NCI-H460 (cell line): ENCODE measurements at places on chromosomes 5 and 9.

DNA sequence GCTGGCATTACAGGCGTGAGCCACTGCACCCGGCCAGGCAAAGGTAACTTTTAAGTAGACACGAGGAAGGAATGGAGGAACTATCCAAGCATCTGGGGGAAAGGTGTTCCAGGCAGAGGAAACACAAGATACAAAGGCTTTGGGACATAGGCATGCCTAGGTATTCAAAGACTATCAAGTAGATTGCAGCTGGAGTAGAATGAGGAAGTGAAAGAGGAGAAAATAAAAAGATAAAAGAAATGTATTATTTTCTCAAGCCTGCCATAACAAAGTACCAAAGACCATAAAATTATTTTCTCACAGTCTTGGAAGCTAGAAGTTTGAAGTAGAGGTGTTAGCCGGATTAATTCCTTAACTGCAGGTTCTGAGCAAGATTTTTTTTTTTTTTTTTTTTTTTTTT, 39.9 kb upstream of the GRIN3A start:
- no peak for DNase-seq

- no peak for DNase-seq
These were observed 330.5 kb upstream of the ZNF462 start for GRCh38 chr9:106532306-106533015.

GRCh38 chr9:33466565-33467495, 6.9 kb downstream of the NOL6 start:
- DNase-seq: peak; percentile 30

DNA sequence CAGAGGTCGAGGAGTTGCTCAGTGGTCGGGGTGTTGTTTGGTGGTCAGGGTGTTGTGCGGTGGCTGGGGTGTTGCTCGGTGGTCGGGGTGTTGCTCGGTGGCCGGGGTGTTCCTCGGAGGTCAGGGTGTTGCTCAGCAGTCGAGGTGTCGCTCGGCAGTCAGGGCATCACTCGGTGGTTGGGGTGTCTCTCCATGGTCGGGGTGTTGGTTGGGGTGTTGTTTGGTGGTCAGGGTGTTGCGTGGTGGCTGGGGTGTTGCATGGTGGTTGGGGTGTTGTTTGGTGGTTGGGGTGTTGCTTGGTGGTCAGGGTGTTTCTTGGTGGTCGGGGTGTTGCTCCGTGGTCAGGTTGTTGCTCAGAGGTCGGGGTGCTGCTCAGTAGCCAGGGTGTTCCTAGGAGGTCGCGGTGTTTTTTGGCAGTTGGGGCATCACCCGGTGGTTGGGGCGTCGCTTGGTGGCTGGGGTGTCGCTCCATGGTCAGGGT, 11.0 kb upstream of the GPSM1 start:
- no peak for DNase-seq

- no peak for DNase-seq
These were observed 1.6 kb upstream of the UBAC1 start for GRCh38 chr9:135962696-135963307.

DNA sequence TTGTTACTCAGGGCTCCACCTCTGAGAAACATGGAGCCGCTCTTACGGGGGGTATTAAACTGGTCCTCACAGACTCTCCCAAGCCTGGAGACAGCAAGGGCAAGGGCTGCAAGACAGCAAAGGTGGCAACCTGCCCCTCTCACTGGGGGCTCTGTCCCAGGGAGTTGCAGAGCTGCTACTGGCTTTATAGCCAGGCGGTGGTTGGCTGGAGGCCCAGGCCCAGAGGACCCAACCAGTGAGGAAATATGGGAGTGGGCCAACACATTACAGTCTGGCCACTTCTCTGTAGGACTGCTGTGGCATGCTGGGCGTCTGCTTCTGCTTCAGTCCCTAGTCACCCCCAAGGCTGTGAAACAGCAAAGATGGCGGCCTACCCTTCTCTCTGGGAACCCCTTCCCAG, 597.2 kb downstream of the LRRC70 start:
- no peak for DNase-seq

DNA sequence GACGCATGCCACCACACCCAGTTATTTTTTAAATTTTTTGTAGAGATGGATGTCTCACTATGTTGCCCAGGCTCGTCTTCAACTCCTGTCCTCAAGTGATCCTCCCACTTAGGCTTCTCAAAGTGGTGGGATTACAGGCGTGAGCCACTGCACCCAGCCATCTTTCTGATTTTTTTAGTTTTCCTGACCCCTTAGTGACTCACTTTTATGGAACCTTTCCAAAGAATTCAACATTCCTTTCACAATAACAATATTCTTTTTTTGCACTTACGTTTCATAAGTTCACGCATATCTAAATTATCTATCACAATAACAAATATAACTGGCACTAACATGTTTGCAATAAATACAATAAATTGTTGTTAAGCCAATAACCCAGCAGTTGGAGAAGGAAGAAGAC, 8.5 kb downstream of the ELOVL7 start:
- no peak for DNase-seq

DNA sequence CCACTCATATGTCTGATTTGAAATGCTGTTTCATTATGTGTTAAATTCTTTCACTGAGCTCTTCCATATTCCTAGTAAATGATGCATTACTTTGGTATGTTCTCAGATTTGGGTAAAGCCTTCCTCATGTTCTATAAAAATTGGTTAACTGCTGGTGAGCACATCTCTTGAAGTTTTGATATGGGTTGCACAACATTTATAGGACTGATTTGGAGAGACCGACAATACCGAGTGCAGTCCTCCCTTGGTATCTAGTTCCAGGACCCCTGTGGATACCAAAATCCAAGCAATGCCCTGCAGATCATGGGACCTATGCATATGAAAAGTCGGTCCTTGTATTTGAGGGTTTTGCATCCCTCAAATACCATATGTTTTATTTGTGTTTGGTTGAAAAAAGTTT, 37.8 kb downstream of the WDR36 start:
- no peak for DNase-seq

DNA sequence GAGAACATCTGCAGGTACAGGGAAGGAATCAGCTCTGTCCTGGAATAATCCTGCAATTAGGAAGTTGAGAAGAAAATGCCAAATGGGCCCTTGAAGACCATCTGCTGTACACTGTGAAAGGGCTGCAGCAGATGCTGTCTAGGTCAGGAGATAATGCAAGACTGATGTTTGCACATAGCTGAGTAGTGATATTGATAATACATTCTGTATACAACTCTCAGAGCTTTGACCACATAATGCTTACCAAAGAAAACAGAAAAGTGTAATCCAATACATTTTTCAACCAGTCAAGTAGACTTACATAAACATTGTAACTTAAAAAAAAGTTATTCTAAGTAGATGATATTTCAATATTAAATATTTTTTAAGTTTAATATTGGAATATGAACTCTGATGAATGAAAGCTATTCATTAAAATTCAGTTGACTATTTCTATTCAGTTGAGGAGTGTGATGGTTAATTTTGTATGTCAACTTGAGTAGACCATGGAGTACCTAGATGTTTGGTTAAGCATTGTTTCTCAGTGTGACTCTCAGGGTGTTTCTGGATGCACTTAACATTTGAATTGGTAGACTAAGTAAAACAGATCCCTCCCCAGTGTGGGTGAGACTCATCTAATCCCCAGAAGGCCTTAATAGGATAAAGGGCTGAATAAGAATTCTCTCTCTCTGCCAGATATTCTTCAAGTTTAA, 380.1 kb upstream of the PRR16 start:
- DNase-seq: no peak

GRCh38 chr5:134825212-134825611, 20.6 kb upstream of the C5orf24 start:
- DNase-seq: no peak

DNA sequence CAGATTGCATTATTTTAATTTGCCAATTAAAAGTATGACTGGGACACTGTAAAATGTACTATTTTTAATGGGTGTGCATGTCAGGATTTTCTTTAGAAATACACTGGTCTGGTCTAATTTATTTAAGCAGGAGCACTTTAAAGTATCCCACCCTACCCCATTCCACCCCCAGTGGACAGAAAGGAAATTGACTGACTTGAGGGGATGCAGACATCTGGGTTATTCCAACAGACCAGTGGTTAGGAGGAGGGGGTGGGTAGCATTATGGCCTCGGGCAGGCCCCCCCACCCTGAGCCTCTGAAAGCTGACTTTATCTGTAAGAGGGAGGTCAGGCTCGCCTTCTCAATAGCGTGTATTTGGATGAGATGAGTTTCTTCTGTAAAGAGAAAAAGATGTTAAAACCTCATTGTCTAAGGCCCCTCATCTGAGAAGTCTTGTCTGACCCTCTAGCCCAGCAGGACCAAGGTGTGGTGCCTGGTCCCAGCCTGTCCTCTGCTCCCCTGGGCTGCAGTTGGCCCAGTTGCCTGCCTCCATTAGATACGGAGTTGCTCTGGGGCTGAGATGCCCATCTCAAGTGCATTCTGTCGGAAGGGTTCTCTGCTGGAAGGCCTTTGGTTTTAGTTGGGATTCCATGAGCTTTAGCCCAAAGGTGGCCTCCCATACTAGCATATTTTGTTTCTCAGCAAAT, 4.4 kb downstream of the HNRNPAB start:
- DNase-seq: no peak

DNA sequence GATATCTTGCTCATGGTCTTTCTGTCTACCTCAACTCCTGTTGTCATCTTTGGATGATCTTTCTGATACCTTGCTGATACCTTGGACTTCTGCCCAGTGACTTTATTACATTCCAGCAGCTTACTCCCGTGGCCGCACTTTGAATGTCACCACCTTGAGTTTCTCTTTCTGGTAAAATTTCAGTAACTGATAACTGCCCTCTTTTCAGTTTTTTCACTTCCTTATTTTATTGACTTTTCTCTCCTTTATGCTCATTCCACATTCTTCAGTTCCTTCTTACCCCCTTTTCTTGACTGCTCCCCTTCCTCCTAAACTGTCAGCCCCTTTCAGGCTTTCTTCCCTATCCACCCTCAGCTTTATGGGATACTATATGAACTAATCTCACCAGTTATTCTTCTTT, 7.0 kb upstream of the FBXO4 start:
- no peak for DNase-seq

- no peak for DNase-seq
These were observed 529 bp downstream of the UBAC1 start for GRCh38 chr9:135960411-135961276.

DNA sequence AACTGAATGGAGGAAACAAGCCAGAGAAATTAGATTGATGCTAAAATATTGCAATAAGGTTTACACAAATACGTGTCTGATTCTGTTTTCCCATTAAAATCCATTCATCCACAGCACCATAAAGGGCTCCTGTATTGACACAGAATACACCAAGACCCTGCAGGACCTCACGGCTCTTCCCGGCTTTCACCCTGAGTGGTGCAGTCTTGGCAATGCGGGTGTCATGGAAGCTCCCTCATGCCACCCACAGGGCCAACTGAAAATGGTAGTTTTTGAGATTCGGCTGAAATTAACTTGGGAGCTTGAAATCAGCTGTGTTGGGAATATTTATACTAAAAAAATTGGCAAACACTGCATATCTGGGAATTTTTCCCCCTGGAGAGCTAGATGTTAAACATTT, 17.3 kb upstream of the EXOC3 start:
- peak; percentile 40 for DNase-seq

DNA sequence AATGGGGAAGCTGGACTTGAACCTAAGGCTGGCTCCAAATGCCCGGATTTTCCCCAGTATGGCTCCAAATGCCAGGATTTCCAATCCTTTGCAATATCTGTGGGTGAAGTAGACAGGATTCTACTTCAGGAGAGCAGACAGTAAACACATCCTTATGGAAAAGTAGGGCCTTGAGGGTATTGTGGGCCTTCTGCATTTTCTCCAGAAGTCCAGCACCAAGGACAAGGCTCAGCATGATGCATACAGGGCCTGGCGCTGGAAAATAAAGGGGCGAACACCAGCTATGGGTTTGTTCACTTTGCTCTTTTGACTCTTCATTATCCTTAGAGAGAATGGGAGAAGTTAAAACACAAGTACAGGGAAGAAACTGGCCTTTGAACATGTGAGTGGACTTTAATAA, 347.5 kb downstream of the SEMA5A start:
- no peak for DNase-seq

DNA sequence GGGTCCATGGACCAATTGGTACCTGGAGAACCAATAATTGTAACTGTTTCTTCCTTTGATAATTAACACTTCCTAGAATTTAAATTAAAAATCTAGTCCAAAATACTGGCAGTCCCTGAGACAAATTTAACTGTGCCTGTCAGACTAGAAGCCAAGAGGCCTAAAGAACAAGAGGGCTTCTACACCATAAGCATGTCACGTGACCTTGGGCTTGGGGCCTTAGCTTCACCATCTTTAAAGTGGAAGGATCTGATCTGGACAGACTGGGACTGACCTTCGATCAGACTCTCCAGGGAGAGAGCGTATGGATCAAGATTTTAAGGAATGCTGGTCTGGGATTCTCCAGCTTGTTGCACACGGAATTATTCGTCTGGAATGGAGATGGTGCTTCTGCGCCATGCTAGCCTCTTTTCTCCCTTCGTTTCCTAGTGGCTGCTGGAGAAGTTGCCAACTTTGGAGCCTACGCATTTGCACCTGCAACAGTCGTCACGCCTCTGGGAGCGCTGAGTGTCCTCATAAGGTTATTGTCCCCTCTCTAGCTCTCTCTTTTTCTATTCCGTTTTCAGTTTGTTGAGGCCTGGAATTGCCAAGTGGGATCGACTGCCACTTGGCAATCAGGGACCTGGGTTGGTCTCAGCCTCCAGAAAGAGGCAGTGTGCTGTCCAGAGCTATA, 8.4 kb downstream of the NIPAL4 start:
- no peak for DNase-seq

DNA sequence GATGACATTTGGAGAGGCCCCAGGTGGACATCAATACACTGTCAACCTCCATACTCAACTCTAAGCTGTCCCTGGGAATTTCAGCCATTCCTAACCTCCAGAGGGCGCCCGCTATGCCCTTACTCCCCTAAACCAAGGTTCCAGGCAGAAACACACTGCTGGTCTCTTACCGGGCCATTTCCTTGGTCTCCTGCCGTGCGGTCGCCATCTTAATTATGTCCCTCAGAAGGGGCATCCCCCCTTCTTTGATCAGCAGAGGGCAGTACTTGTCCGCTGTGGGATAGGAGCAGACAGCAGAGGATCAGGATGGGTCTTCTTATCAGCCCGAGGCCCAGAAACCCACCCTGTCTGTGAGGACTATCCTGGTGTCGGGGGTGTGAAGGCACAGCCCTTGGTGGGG, 9.3 kb upstream of the ZDHHC12 start:
- DNase-seq: peak; percentile 96

DNA sequence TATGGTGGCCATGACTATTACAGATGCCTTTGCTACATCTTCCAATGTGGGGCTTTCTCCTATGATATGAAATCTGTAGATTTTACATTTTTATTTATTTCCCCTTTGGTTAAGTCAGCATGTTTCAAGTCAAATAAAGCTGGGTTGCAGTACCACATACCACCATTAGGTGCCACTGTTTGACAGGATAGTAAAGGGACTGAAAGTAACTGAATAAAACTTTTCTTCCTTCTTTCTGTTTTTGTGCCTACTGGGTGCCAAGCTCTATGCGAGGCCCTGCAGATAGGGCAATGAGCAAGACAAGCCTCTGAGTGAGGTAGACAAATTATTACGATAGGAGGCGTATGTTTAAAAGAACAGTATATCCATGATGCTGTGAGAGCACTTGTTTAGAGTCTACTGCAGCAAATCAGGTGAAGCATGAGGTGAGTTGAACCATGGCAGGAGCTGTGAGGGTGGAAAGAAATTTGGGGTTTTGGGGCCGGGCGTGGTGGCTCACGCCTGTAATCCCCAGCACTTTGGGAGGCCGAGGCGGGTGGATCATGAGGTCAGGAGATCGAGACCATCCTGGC, 64.8 kb downstream of the GDNF start:
- no peak for DNase-seq

GRCh38 chr9:109214414-109214813, 47.4 kb upstream of the FRRS1L start:
- DNase-seq: no peak
